Activated naive CD4-positive, alpha-beta T cell treated with anti-CD3 and anti-CD28 coated beads for 36 hours (primary cell): ENCODE measurements at places on chromosomes 7 and 10.

DNA sequence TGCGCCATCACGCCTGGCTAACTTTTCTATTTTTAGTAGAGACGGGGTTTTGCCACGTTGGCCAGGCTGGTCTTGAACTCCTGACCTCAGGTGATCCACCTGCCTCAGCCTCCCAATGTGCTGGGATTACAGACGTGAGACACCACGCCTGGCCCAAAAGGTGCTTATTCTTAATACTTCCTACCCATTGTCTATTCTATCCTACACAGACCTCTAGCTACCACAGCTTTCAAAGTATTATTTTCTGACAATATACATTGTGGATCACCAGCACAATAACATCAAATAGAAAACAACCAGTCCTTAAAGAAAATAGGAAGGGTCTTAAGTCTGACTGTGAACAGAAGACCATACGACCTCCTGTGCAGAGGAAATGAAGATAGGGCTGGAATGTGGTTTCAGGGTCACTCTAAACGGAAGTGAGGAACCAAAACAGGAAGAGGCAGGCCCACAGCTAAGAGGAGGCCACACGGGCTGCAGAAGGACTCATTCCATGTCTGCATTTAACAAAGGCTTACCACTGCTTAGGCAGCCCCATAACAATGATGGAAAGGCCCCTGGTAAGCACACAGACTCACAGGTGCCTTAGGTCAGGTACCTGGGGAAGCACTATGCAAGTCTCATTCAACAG, 115.2 kb downstream of the ZFAND4 start:
- H3K4me3 ChIP-seq = peak overlapping the region; percentile 29
- H3K27ac ChIP-seq = peak overlapping the region; percentile 13
- H3K27me3 ChIP-seq = no peaks in the 10 kb centered on the region
- no peaks in the 10 kb centered on the region for H3K36me3 ChIP-seq

GRCh38 chr7:42628054-42628453, 283.8 kb downstream of the C7orf25 start:
- peaks cover 6% of the 10 kb centered on the region for H3K27me3 ChIP-seq
- no peak overlapping the region for H3K4me3 ChIP-seq
- H3K36me3 ChIP-seq = no peaks in the 10 kb centered on the region

- H3K27ac ChIP-seq = no peak overlapping the region
- H3K27me3 ChIP-seq = peaks cover 3% of the 10 kb centered on the region
- H3K4me1 ChIP-seq = peaks cover 28% of the 10 kb centered on the region
- H3K36me3 ChIP-seq = no peaks in the 10 kb centered on the region
- no peak overlapping the region for H3K4me3 ChIP-seq
Observed at GRCh38 chr10:62990126-62990525, 143.0 kb upstream of the NRBF2 start.

DNA sequence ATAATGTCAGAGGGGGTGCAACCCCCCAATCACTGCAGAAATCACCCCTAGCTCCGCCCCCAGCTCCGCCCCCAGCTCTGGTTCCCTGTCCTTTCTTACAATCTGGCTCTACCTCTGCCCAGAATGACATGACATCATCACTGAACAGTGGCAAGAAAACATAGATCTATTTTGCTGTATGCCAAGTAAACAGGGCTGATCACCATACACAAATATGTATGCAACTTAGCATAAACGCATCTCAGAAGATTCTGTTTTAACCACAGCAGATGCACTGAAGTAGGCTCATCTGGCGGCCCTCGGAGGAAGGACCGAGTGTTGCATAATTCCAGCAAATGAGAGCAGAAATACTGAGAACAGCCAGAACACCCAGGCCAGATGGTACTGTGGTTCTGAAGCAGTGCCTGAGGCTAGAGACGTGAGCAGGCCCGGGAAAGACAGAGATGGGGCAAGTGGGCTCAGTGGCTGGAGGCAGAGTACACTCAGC, 293.3 kb upstream of the KLF14 start:
- H3K27ac ChIP-seq = peak overlapping the region; percentile 74
- H3K27me3 ChIP-seq = no peaks in the 10 kb centered on the region
- peak; percentile 52 for DNase-seq
- no peak overlapping the region for H3K4me3 ChIP-seq
- peaks cover 28% of the 10 kb centered on the region for H3K36me3 ChIP-seq

- no peak overlapping the region for H3K27ac ChIP-seq
- H3K4me1 ChIP-seq = no peaks in the 10 kb centered on the region
Observed at GRCh38 chr10:60041489-60042133, 135.3 kb upstream of the CCDC6 start.

GRCh38 chr10:128579280-128579865, 453.1 kb upstream of the MKI67 start:
- no peak for DNase-seq
- no peaks in the 10 kb centered on the region for H3K4me1 ChIP-seq
- no peak overlapping the region for H3K4me3 ChIP-seq
- H3K27me3 ChIP-seq = peaks cover 3% of the 10 kb centered on the region
- H3K36me3 ChIP-seq = no peaks in the 10 kb centered on the region

DNA sequence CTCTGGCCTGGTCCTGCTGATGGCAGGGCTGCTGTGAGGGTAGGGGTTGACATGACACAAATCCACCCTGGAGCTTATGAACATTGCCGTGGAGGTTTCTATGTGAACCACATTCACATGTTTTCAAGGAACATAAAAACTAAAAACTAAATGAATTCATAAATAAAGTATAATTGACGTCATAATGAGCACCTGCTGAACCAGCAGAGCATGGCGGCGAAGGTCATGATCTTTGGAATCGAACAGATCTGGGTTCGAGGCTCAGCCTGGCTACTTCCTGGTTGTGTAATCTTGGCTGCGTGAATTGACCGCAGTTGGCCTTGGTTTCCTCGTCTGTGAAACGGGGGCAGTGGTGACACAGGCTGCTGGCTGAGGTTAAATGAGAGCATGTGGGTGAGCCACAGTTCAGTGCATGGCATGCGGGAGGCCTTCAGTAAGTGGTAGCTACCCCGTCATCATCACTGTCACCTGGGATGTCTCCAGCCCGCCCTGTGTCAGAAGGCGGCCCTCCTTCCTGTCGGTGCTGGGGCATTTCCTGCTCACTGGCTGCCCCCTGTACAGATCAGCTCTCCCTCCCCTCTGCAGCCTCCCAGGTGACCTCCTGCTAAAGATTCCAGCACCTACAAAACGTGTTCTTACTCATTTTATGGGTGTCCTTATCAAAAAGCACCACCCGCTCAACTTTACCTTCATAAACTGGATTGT, 190.3 kb upstream of the SHH start:
- DNase-seq = no peak
- H3K27me3 ChIP-seq = peaks cover 20% of the 10 kb centered on the region
- H3K36me3 ChIP-seq = no peaks in the 10 kb centered on the region
- no peak overlapping the region for H3K27ac ChIP-seq

- H3K27ac ChIP-seq = no peak overlapping the region
- no peaks in the 10 kb centered on the region for H3K27me3 ChIP-seq
Observed at GRCh38 chr7:40826411-40827221, 691.8 kb downstream of the SUGCT start.

GRCh38 chr10:62178568-62178967, 90.1 kb downstream of the RTKN2 start:
- peak overlapping the region; percentile 47 for H3K27ac ChIP-seq
- peaks cover 32% of the 10 kb centered on the region for H3K36me3 ChIP-seq
- DNase-seq = no peak
- H3K4me3 ChIP-seq = no peak overlapping the region
- H3K4me1 ChIP-seq = peaks cover 63% of the 10 kb centered on the region

GRCh38 chr7:45108863-45109262, 2.6 kb downstream of the TBRG4 start:
- H3K4me3 ChIP-seq = peak overlapping the region; percentile 60
- H3K27me3 ChIP-seq = no peaks in the 10 kb centered on the region
- peak overlapping the region; percentile 65 for H3K27ac ChIP-seq
- peaks cover 45% of the 10 kb centered on the region for H3K36me3 ChIP-seq
- peaks cover 45% of the 10 kb centered on the region for H3K4me1 ChIP-seq
- no peak for DNase-seq

- no peak overlapping the region for H3K4me3 ChIP-seq
- H3K36me3 ChIP-seq = no peaks in the 10 kb centered on the region
- H3K27ac ChIP-seq = no peak overlapping the region
Observed at GRCh38 chr7:101436221-101436735, 73.6 kb downstream of the COL26A1 start.
